ENCODE measurements at places on chromosomes 4 and X.
A peak's percentile ranks its signal among the peaks of the same experiment; 100 is the strongest.

DNA sequence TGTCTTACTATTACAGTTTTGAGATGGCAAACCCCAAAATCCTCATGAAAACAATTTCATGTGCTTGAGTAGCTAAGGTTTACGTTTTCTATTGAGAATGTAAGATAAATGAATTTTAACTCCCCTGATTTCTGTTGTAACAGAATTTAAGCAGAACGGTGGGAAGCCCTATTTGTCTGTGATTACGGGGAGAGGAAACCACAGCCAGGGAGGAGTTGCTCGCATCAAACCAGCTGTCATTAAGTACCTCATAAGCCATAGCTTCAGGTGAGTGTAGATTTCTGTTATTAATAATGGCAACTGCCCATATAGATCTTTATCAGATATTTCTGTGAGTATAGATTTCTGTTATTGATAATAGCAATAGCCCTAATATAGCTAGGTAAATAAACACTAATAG is 44.2 kb upstream of the RHOH start:
- no peak for DNase-seq

DNA sequence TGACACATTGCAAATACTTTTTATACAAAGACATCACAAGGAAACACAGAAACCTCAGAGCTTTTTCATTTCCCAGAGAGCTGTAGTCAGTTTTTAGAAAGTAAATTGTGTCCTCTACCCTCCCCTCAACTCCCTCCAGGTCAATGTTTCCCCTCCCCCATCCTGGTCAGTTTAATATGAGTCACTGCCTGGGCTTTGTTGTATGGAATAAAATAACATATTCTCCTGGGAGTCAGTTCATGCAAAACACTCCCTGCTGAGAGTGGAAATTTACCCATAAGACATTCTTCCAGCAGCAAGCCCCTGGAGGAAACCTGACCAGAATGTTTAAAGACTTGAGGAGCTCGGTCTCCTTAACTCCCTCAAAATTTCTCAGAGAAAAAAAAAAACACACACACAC is 270.1 kb upstream of the LDB2 start:
- DNase-seq = peak; percentile 20

GRCh38 chr4:26206999-26207398 is 113.8 kb upstream of the RBPJ start:
- DNase-seq = no peak

GRCh38 chr4:111450867-111451266 is 694.4 kb upstream of the FAM241A start:
- DNase-seq = no peak

- peak; percentile 21 for DNase-seq
Measured at GRCh38 chrX:136028383-136028984, 43.2 kb downstream of the SLC9A6 start.

DNA sequence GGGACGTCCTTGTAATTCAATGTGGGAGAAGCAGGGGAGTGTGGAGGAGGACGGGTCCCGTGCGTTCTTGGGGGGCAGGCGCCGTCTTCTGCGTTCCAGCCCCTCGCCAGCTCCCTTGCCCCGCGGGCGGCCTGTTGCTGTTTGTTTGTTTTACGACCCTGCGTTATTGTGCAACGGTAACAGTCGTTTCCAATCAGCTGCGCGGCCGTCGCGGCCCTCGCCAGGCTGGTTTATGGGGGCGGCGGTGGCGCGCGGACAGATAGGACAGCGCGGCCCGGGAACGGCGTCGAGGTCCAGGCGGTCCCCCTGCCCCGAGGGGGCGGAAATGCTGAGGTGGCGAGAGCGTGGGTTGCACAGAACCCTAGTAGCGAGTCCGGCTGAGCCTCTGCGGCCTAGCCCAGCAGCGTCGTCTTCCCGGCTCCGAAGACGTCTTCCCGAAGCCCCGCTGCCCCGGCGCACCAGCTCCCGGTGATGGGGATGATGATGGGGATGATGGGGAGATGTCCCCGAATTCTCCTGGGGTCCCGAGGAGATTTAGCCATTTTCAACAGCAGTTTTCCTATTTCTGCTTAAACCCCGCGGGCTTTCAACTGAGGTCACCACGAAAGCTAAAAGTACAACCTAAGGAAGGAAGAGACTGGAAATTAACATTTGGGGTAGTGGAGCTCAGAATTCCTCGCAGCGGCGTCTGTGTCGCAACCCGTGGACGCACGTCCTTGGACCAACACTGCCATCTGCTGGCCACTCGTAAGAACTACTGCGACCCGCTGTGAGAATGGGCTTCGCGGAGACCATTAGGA is 4.8 kb downstream of the PDGFRA start:
- peak; percentile 78 for DNase-seq

GRCh38 chr4:78940752-78941151 is 1.5 kb upstream of the PAQR3 start:
- no peak for DNase-seq

GRCh38 chrX:46569621-46570020 is 3.9 kb upstream of the CHST7 start:
- no peak for DNase-seq

DNA sequence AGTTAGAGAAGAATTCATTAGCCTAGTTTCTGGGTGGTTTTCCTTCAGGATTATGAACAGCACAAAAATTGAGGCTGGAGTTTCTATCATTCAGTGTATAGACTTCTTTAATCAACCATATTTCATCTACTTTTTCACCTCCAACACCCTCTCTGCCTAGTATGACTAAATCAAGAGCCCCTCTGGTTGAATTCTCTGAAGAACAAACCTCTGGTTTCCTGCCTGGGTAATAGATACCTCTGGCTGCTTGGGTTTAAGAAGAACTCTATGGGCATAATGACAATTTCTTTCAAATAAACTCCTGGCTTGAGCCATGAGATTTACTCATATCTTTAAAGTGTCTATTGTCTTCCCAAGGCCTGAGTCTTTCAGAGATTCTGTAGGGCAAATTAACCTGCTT is 66.5 kb downstream of the C4orf33 start:
- no peak for DNase-seq

- DNase-seq = no peak
Measured at GRCh38 chr4:11397819-11398610, 30.7 kb downstream of the HS3ST1 start.

Data from hepatic stellate cell (primary cell).